Osteocyte (in vitro differentiated cells): ENCODE measurements at places on chromosomes 5 and 9.

DNA sequence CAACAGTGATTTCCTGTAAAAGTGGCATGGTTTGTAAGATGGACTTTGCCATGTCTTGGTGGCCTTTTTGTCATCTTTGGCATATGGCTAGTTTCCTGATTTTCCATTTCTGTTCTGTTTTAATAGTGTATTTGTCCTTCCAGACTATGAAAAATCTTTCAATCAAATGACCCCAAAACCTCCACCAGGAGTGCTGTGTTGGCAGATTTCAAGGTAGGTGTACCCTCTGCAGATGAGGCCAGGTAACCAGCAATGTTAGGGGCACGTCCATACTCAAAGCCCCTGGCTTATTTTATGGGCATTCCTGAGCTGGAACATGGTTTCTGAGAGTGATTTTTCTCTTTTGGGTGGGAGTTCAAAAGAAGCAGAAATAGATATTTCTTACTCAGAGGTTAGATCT lies 15.2 kb upstream of the MAP1B start:
- DNase-seq = no peak

DNA sequence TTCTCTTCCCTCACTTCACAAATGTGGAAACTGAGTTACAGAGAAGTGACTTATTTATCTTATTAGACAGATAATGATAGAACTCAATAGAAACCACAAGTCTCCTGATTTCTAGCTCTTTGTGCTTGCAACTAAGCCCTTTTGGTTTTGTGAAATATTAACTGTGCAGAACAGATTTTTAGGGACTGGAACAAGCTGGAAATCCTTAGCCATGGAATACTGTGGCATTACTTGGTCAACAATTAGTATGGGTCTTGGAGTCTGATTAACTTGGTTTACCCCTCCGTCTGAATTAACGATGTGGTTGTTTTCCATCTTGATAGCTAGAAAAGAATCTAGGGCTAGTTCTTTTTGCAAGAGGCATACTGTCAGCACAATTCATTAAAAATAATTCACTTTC lies 584 bp upstream of the KLF9 start:
- DNase-seq = no peak

- no peak for DNase-seq
Observed at GRCh38 chr9:74949859-74950855, 2.6 kb downstream of the C9orf40 start.

DNA sequence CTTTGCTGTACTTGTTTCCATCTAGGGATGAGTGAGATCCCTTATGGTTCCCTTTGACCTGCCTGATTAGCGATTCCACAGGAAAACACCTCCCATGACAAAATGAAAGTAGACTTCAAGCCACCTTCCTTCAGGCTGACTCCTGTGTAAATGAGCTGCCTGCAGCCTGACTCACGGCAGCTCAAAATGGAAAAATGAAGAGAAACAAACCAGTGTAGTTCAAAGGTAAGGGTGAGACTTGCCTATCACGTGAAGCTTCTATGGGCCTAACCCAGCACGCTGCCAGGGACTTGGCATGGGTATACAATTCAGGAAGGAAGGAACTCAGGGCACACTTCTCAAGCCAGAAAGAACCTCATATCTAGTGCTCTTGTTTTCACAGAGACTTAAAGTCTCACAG lies 110.1 kb upstream of the LRRTM2 start:
- DNase-seq = no peak

GRCh38 chr9:93505541-93506132 lies 52.3 kb upstream of the FAM120AOS start:
- DNase-seq = no peak

GRCh38 chr5:38456657-38457399 lies 99.6 kb downstream of the LIFR start:
- DNase-seq = no peak

DNA sequence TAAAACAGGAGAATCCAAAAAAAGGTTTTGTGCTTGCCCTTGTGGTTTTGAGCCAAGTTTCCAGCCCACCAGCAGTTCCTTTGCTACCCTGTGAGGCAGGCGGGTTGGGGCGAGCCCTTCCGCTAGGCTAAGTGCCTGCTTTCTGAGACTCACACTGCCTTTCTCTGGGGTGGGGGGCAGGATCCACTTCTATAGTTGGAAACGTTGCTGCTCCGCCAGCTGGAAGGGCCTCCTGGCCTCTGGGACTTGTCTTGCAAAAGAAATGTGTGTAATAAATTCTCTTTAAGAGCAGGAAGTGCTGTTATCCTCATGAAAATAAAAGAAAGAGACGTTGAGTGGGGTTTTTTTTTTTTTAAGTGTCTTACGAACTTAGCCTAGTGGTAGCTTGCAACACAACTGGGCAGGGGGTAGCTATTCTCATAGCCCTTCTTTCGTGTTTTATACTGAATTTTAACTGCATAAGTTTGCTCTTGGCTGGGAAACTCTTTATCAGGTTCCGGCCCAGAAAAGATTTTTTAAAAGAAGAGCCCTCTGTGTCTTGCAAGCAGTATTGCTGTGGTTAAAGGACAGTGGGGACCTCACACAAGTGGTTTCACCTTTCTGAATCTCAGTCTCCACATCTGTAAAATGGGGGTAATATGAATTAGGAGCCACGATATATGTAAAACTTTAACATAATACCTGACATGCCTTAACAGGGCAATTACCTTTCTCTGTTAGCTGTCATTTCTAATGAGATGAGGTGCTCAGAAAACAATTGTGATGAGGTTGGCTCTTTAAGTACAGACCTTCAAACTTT lies 19.8 kb downstream of the JADE2 start:
- DNase-seq = no peak

DNA sequence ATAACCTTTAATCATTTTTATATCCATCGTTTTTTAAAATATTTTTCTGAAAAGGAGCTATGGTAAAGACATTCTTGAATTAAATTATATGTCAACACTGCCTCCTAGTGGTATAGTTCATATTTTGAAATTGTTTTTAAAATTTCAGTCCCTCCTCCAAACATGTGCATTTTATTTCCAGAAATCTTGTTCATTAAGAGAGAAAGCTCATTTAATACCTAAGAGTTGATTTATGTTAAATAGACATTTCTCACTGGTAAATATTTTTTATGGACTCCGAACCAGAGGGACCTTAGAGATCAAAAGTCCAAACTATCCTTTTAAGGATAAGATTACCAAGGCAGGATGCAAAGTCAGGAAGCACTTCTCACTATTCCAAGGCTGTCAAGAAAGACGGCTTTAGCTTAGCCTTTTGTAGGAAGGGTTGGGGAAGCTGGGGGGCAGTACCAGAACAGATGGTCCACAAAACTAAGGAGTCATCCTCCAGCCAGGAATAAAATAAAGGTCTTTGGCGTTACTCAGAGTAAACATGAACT lies 21.6 kb downstream of the BHMT start:
- DNase-seq = no peak

GRCh38 chr9:126113176-126113575 lies 213.5 kb upstream of the MVB12B start:
- DNase-seq = peak; percentile 66

DNA sequence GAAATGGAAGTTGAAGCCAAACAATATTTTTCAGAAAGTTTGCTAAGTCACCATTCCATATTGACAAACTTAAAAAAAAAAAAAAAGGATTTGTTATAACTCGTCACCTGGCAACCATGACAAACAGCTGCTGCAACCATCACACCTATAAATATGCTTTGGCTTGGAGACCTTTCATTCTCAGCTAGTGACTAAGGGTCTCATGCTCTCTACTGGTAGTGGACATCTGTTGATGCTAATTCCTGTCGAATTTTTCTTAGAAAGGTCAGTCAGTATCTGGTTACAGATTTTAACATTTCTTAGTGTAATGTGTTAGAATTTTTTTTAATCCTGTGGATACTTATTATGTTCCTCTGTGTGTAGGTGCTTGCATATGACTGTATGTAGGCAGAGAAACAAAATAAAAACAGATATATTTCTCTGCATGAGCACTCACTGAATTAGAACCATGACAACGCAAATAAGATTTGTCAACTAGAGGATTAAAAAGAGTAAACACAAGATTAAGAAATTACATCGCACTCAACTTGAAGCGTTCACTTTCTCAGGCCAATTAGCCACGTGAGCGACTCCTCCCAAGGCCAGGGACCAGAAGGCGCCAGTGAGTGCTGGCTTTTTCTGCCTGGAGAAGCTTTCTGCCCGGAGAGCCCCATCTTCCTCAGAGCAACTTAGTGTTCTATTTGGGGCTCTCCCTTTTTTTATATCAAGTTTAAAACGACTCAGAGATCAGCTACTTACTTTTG lies 27.0 kb upstream of the ZNF622 start:
- no peak for DNase-seq

DNA sequence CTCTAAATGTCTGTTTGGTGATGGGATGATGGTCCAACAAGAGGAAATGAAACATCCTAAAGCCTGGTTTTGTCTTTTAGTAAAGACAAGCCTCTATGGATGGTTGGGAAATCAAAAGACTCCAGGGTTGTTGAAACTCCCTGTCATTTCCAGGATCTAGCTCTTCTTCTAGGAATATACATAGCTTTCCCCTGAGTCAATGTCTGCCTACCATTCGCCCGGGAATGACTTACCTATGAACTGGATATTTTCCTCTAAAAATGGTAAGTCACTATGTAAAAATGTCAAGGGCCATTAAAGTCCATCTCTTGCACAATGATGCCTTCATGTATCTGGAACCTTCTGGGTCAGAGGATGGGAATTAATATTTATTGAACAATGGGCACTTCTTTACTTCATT lies 11.1 kb upstream of the KIF12 start:
- no peak for DNase-seq
